ENCODE measurements at places on chromosomes 1 and 21.

DNA sequence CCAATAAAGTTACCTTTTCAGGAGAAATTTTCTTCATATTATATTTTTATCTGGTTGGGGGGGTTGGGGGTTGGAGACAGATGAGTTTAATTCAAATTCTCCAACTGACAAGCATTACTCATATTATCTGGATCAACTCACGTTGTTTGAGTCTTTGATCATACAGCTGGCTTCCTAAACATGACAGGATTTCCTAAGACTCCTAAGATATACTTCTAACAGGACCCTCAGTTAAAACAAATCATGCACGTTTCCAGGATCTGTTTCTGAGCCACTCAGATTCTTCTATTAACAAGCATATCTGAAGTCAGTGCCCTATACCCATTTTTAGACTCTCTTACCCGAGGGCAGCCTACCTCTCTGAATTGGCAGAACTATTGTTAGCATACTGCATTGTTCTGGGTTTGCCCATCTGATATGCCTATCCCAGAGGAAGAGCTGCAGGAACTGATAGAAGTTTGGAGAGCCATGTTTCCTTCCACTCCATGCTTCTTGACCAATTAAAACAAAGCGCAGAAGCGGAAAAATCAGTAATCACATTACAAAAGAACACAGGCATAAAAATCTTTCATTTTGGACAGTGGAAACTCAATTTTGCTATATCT is 653.9 kb downstream of the LTN1 start:
- no peak for DNase-seq

- no peak for DNase-seq
Observed at GRCh38 chr1:168686666-168687065, 42.3 kb downstream of the DPT start.

GRCh38 chr1:159936273-159936904 is 9.0 kb downstream of the IGSF9 start:
- peak; percentile 46 for DNase-seq

- DNase-seq = no peak
Observed at GRCh38 chr21:18620436-18620835, 216.9 kb upstream of the TMPRSS15 start.

DNA sequence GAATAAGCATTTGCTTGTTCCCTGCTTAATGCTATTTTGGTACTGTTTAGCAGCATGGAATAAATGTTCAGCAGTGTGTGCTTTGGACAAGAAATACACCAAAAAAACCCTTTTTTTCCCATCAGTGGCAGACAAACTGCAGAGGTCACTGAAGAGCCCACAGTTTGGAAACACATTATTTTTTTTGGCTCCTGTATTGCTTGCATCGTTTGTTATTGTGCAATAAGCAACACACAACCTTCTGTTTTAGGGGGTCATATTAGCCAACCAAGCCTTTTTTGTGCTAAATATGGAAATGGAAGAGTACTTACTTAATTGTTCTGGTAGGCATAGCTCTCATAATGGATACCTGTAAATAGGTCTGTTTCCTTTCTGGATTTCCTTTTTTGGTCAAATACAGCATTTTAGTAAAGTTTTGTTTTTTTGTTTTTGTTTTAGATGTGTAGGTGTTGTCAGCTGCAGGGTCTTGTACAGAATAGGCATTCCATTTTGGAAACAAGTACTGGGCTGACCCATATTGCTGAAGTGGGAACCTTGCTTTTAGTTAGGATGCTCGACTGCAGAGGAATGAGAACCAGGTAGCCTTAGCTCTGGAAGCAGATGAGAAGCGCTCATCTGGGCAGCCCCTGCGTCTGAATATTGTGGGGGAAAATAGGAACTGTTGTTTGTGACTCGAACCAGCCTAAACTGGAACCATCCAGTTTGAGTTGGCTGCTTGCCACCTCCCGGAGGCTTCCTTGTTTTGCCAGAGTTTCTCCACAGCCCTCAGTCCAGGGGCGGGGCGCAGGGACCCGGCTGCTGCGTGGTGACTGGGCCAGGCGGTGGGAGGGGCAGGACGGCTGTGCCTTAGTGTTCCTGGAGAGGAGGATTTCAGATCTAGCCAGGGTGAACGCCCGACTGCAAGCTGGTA is 38.4 kb downstream of the SPEN start:
- DNase-seq = peak; percentile 92

- DNase-seq = no peak
Observed at GRCh38 chr1:221699577-221699976, 42.3 kb downstream of the DUSP10 start.

- DNase-seq = peak; percentile 29
Observed at GRCh38 chr1:241518476-241519307, 863 bp downstream of the FH start.

- DNase-seq = no peak
Observed at GRCh38 chr1:1892763-1893120, 1.9 kb upstream of the GNB1 start.

GRCh38 chr21:42364304-42364865 is 1.9 kb downstream of the TFF1 start:
- no peak for DNase-seq

DNA sequence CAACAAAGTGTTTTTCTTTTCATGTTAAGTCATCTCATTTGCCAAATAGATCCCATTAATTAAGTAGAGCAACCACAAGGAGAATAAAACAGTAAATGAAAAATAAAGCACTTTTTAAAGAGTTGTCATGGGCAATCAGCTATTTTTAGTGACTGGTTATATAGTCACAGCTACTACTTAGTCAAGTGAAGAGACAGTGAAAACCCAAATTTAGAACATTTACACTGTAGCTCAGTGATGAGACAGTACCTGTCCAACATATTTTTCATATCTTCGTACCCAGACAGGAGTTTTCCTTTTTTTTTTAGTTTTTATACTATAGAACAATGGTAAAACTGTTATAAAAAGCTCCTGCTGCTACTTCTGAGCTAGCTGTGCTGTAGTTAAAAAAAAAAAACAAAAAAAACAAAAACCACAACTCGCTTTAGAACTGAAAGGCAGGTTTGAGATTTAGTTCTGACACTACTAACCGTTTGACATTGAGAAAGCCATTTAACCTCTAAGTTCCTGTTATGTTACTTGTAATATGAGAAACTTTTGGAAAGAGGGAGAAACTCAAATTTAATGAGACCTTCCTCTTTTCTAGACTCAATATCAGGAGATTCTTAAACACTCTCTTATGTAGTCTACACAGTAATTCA is 777.5 kb downstream of the ADGRL2 start:
- DNase-seq = no peak

DNA sequence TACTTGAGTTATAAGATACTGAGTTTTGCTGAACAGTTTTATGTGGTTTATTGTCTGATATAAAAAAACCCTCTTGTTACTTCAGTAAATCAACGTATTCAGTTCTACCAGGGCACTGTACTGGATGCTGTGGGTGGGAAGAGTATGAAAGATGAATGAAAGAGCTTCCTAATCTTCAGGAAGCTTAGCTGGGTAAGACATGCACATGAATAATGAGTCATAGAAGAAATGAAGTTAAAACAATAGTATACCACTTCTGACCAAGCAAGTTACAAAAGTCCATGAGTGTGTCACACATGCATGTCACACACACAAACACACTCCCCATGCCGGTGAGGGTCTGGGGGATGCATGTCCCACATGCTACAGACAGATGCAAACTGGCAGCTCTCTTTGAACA is 105.9 kb downstream of the SIPA1L2 start:
- DNase-seq = no peak

DNA sequence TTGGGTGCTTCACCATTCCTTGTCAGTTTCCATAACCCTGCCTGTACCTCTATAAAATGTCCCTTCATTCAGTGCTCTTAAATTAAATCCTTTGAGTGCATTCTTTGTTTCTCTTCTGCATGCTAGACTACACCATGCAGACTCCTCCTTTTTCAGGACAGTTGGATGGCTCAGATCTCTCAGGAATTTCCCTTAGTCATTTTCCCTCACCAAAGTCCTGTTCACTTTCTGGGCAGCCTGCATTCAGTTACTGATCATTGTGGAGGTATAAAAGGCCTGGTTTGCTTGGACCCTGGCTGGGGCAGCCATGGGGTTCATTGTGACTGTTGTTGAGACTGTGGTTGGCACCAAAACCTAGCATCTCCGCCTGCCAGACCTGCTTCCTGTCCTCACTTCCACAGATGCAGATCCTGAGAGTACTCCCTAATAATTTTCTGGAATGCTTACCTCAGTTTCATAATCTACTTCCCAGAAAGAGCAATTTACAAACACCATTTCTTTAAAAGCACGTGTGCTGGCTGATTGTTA is 88.4 kb downstream of the PDE4B start:
- DNase-seq = no peak

GRCh38 chr1:181090641-181091126 is 2.2 kb downstream of the IER5 start:
- DNase-seq = no peak

GRCh38 chr1:52400131-52400530 is 4.1 kb downstream of the ORC1 start:
- no peak for DNase-seq

DNA sequence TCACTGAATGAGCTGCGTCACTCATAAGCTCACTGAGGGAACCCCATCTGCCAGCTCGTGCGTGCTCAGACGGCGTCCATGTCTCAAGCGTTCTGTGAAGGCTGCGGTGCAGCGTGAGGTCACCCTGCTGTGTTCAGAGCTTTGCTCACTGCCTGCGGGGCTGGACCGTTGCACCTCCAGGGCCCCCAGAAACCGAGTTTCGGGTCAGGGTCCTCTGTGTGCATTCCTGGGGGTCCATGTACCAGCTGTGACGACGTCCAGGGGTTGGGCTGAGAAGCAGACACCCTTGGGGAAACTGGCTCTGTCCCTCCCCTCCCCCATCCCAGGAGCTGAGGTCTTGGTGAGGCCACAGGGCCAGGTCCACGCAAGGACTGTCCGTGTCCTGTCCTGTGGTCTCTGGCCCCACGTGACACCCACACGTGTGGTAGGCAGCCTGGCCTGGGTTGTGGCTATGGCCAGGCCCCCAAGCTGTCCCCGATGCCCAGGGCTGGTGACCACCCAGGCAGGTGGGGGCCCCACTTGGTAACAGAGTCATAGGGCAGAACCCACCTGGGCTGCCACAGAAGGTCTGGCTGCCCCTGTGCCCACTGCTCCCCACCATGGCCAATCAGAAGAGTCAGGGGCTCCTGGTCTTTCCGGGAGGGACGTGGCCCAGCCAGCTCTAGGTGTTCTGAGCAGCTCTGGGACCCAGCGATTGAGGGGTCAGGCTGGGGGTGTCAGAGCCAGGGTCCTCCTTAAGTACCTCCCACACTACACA is 24.4 kb downstream of the FTCD start:
- DNase-seq = no peak

DNA sequence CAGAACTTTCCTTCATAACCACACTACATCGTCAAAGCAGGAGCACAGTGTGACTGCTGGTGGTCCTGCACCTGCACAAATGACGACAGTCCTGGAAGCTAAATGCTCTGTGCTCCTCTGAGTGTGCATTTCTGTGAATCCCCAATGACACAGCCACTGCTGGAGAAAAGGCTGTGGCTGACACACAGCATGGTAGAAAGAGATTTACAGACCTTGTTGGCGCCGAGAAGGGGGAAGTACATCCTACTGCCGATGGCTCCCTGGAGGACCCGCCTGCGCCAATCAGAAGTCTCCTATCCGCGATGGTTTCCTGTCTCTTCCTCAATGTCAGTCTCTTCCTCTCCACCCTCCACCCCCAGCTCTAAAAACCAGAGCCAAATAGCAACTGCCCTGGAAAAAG is 115.4 kb upstream of the RAB4A start:
- DNase-seq = no peak

DNA sequence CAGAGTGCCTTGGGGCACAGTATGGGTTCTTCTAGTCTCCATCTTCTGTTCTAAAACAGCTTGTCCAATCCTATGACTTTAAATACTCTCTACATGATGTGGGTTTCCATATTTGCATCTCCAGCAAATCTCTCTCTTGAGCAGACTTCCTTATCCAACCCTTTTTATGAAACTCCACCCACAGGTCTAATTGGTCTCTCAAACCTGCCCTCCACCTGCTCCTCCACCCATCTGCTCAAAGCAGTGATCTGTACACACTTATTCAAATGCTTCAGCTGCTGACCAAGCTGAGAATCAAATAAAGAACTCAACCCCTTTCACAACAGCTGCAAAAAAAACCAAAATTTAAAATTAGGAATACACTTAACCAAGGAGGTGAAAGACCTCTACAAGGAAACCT is 11.5 kb downstream of the MCOLN2 start:
- no peak for DNase-seq

DNA sequence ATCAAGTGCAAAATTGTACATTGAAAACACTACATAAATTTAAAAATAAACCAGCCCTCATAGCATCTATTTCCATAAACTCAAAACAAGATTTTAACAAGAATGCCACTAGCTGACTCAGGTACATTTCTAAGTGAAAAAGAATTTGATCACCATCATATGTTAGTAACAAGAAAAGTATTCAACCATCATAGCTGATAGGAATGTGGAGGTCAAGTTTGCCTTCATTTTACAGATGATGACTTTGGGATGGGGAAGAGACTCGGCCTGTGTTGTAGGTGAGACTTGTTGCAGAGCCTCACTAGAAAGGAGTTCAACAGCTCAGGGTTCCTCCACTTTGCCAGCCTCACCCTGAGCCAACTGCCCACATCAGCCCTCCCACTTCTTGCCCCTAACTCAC is 318.8 kb upstream of the FAM78B start:
- DNase-seq = no peak

GRCh38 chr1:100816049-100816448 is 78.6 kb downstream of the EXTL2 start:
- no peak for DNase-seq

GRCh38 chr1:16366722-16367257 is at the start of gene SZRD1:
SZRD1 (plus strand) TSS chr1:16367242; CDS start chr1:16367258, 16 bp downstream.
- peak; percentile 99 for DNase-seq

- no peak for DNase-seq
Observed at GRCh38 chr21:37164742-37165141, 91.7 kb downstream of the TTC3 start.

- DNase-seq = peak; percentile 91
Observed at GRCh38 chr1:211469938-211470529, 21.9 kb downstream of the RD3 start.

DNA sequence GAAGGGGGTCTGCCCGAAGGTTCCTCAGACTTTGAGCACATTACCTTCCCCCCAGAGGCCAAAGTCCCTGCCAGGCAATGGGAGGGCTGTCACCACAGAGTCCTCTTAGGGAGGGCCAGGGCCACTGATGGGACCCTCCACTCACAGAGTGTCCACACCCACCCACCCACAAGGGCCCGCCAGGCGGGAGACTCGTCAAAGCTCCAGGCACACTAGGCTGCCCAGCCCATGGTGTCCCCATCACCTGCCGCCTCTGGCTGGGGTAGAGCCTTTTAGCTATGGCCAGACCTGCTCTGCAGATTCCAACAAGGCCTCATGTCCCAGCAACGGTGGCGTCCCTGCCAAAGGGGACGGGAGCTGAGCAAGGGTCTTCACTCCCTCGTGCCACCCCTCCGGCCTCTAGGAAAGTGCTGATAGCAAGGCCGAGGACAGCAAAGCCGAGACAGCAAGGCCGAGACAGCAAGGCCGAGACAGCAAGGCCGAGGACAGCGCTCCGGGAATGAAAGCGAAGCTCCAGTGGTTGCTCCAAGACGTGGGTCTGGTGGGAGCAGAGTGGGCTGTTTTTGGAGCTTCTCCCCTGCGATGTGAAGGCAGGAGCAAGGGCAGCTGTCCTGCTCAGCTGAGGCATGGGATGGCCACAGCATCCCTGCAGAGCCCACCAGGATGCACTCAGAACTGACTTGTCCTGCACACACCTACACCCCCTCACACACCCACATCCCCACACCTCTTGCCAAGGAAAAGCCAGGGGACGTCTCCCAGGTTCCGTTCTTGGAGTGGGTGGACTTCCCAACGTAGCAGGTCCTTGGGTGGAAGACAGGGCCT is 123.4 kb downstream of the CRYAA start:
- no peak for DNase-seq

- no peak for DNase-seq
Observed at GRCh38 chr1:50559421-50559820, 136.2 kb upstream of the DMRTA2 start.

Data from NCI-H345 (cell line).